ENCODE measurements at places on chromosomes 2 and 18. TPM values are rescaled to one million over a fixed set of nuclear protein-coding genes. Genes with fewer than 3 reads are reported as not detected.
A peak's percentile ranks its signal among the peaks of the same experiment; 100 is the strongest.

- H3K27me3 ChIP-seq, result no peaks in the 10 kb centered on the region
- H3K4me3 ChIP-seq, result no peak overlapping the region
- no peak for DNase-seq
Observed at GRCh38 chr18:72692086-72692485, 147.9 kb upstream of the CBLN2 start.

DNA sequence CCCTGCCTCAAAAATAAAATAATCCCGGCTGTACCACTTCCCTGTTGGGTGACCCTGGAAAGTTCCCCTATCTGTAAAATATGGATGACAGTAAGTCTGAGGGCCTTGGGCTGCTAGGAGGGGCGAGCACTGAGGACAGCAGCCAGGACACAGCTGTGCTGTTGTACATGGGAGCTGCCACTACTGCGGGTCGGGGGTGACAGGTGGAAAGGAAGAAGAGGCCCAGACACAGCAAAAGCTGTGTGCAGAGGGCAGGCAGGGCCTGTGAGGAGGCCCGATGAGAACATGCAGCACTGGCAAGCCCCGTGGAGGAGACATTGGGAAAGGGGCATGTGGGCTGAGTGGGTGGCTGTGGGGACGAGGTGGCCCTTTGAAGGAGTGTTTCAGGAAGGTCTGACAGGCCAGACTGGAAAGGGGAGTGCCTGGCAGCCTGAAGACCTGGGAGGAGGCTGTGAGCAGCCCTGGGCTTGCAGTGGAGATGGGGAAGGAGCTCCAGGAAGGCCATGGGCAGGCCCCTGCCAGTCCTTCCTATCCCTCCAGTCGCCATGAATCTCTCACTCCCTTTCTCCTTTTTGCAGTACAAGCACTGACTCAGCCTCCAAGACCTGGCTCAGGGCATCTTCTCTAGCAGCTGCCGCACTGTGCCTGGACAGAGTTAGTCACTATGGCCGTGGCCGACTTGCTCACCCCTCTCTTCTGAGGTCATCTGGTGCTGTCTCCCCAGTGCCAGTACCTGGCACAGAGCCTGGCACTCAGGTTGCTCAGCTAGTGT lies 28.9 kb upstream of the SEMA4C start:
- no peak for DNase-seq
- no peaks in the 10 kb centered on the region for H3K36me3 ChIP-seq
- H3K27ac ChIP-seq, result no peak overlapping the region
- H3K4me3 ChIP-seq, result no peak overlapping the region
- H3K27me3 ChIP-seq, result no peaks in the 10 kb centered on the region

- H3K36me3 ChIP-seq, result no peaks in the 10 kb centered on the region
- no peak overlapping the region for H3K4me3 ChIP-seq
- H3K27ac ChIP-seq, result no peak overlapping the region
- no peaks in the 10 kb centered on the region for H3K4me1 ChIP-seq
- no peaks in the 10 kb centered on the region for H3K27me3 ChIP-seq
- no peak for DNase-seq
Observed at GRCh38 chr18:63545000-63545399, 2.8 kb downstream of the SERPINB12 start.

DNA sequence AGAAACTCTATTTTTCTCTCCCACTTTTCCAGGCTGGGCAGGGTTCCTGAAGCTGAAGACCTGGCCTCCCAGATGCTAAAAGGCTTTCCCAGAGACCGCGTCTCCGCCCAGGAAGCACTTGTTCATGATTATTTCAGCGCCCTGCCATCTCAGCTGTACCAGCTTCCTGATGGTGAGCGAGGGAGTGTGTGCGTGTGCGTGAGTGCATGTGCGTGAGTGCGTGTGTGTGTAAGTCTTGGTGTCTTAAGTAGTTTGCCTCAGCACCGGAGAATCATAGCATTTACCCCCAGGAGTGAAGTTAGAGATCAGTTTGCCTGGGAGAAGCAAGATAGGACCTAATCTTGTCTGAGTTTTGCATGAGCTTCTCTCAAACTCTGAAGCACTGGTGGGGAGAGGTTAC lies 73.7 kb downstream of the CDK15 start:
- no peak overlapping the region for H3K4me3 ChIP-seq
- H3K36me3 ChIP-seq, result no peaks in the 10 kb centered on the region
- no peaks in the 10 kb centered on the region for H3K27me3 ChIP-seq
- H3K4me1 ChIP-seq, result no peaks in the 10 kb centered on the region
- DNase-seq, result no peak
- no peak overlapping the region for H3K27ac ChIP-seq

GRCh38 chr2:181904022-181904632 lies 12.6 kb downstream of the ITPRID2 start:
- peak overlapping the region; percentile 82 for H3K27ac ChIP-seq
- no peaks in the 10 kb centered on the region for H3K36me3 ChIP-seq
- no peaks in the 10 kb centered on the region for H3K27me3 ChIP-seq
- DNase-seq, result no peak
- H3K4me1 ChIP-seq, result peaks cover 19% of the 10 kb centered on the region

- H3K4me3 ChIP-seq, result no peak overlapping the region
- DNase-seq, result no peak
- H3K27me3 ChIP-seq, result no peaks in the 10 kb centered on the region
- H3K36me3 ChIP-seq, result peaks cover 12% of the 10 kb centered on the region
Observed at GRCh38 chr2:62725712-62726055, 20.2 kb downstream of the EHBP1 start.

GRCh38 chr2:205212357-205212756 lies 469.9 kb upstream of the NRP2 start:
- H3K4me3 ChIP-seq, result no peak overlapping the region
- peaks cover 2% of the 10 kb centered on the region for H3K27me3 ChIP-seq
- no peaks in the 10 kb centered on the region for H3K36me3 ChIP-seq
- DNase-seq, result no peak
- H3K4me1 ChIP-seq, result no peaks in the 10 kb centered on the region

- no peaks in the 10 kb centered on the region for H3K36me3 ChIP-seq
- H3K4me3 ChIP-seq, result no peak overlapping the region
- H3K27ac ChIP-seq, result no peak overlapping the region
- DNase-seq, result no peak
Observed at GRCh38 chr2:20738772-20739171, 71.8 kb downstream of the GDF7 start.

GRCh38 chr18:44178476-44178875 lies 502.2 kb upstream of the SETBP1 start:
- no peak overlapping the region for H3K27ac ChIP-seq
- no peak overlapping the region for H3K4me3 ChIP-seq
- H3K27me3 ChIP-seq, result no peaks in the 10 kb centered on the region
- H3K4me1 ChIP-seq, result no peaks in the 10 kb centered on the region
- H3K36me3 ChIP-seq, result no peaks in the 10 kb centered on the region
- DNase-seq, result no peak

GRCh38 chr2:96683972-96684820 lies 41.6 kb downstream of the FER1L5 start:
- no peak overlapping the region for H3K27ac ChIP-seq
- H3K27me3 ChIP-seq, result peaks cover 9% of the 10 kb centered on the region
- no peak overlapping the region for H3K4me3 ChIP-seq
- no peak for DNase-seq
- H3K36me3 ChIP-seq, result no peaks in the 10 kb centered on the region

GRCh38 chr2:15763106-15763821 lies 171.6 kb downstream of the DDX1 start:
- no peaks in the 10 kb centered on the region for H3K27me3 ChIP-seq
- no peak overlapping the region for H3K27ac ChIP-seq
- no peak overlapping the region for H3K4me3 ChIP-seq
- no peaks in the 10 kb centered on the region for H3K36me3 ChIP-seq

GRCh38 chr18:73597832-73598615 lies 549.6 kb downstream of the FBXO15 start:
- H3K27ac ChIP-seq, result no peak overlapping the region
- DNase-seq, result no peak
- H3K4me3 ChIP-seq, result no peak overlapping the region
- no peaks in the 10 kb centered on the region for H3K27me3 ChIP-seq
- H3K36me3 ChIP-seq, result no peaks in the 10 kb centered on the region

- no peak for DNase-seq
- H3K27me3 ChIP-seq, result no peaks in the 10 kb centered on the region
- no peak overlapping the region for H3K4me3 ChIP-seq
- no peaks in the 10 kb centered on the region for H3K36me3 ChIP-seq
- H3K27ac ChIP-seq, result no peak overlapping the region
Observed at GRCh38 chr2:39107156-39107555, 13.7 kb downstream of the SOS1 start.

DNA sequence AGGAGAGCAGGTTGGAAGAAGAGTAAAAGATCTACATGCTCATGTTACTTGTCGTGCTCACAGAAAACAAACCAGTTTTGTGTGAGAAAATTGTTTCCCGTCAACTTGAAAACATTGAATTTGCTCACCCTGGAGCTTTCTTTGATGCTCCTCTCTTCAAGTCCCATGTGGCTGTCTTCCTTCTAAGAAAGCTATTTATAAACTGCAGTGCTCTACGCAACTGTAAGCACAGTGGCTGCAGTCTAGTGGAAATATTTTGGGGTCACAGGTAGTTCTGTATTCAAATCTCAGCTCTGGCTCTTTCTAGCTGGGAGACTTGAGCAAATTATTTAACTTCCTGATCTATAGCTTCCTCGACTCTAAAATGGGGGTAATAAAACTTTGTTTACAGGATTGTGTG lies 211.8 kb downstream of the PLCL1 start:
- H3K4me1 ChIP-seq, result no peaks in the 10 kb centered on the region
- no peak for DNase-seq
- H3K27ac ChIP-seq, result no peak overlapping the region

- DNase-seq, result no peak
- H3K4me3 ChIP-seq, result no peak overlapping the region
Observed at GRCh38 chr2:16656784-16657391, 8.7 kb downstream of the CYRIA start.

DNA sequence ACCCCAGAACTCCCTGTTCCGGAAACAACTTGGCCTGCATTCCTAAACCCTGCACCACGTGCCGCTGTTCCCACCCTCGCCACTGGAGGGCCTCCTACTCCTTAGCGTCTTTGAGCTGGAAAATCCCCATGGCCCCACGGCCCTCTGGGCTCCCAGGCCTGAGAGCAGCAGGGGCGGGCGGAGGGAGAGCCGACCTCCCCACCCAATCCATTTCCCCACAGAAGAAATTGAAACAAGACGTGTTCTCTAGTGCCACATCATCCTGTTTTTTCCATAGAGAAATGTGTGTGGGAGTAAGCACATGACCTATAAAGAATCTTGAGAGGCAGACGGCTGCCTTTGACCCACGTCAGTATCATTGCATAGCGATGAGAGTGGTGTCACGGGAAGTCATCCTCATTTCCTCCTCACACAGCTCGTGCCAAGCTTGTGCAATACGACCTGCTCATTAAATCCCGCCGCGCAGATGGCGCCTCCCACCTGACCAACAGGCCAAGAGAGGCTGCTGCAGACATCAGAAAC lies 79.2 kb downstream of the LAMA1 start:
- no peaks in the 10 kb centered on the region for H3K4me1 ChIP-seq
- no peaks in the 10 kb centered on the region for H3K36me3 ChIP-seq
- no peaks in the 10 kb centered on the region for H3K27me3 ChIP-seq
- peak; percentile 92 for DNase-seq
- H3K4me3 ChIP-seq, result no peak overlapping the region
- peak overlapping the region; percentile 53 for H3K27ac ChIP-seq

GRCh38 chr18:28086670-28087552 lies 90.0 kb downstream of the CDH2 start:
- peaks cover 19% of the 10 kb centered on the region for H3K4me1 ChIP-seq
- DNase-seq, result peak; percentile 11
- no peaks in the 10 kb centered on the region for H3K27me3 ChIP-seq
- no peak overlapping the region for H3K4me3 ChIP-seq
- H3K27ac ChIP-seq, result no peak overlapping the region

DNA sequence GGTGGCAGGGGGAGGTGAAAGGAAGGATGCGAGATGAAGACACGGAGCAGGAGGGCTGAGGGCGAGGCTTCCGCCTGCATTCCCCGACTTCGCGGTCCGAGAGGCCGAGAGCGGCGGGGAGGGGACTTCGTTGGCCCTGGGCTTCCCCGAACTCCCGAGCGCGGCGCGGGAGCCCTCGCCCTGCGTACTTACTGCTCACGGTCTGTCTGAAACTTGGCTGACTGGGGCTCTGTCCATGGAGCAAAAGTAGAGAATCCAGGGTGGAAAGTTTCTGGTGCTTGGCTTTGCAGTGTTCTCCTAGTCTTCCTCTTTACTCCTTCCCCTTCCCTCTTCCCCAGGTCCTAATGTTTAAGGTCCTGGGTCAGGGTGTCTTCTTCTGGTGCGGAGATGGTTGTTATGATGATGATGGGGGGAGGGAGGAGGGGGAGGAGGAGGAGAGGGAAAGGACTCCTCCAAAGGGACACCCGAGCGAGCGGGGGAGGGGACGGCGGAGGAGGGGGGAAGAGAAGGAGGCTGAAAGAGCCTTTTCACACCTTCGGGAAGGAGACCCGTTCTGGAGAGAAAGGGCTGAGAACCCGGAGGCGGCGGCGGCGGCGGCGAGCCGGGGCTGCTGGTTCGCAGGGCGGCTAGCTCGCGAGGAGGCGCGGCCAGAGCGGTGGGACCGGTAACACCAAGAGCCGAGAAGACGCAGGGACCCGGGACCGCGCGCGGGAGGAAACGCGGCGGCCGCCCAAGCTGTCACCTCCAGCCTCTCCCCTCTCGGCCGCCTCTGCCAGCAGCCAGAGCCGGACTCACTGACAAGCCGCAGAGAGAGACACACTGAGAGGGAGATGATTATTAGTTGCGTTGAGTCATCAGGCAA lies at the start of gene SATB2:
Gene SATB2 (minus strand): TSS at position 793 of the 862 bp plus-strand sequence. CDS start 1,902 bp downstream, outside the sequence.
- H3K4me1 ChIP-seq, result no peaks in the 10 kb centered on the region
- H3K27me3 ChIP-seq, result no peaks in the 10 kb centered on the region
- no peak for DNase-seq
- H3K27ac ChIP-seq, result peak within 1 kb of the TSS; percentile 83

DNA sequence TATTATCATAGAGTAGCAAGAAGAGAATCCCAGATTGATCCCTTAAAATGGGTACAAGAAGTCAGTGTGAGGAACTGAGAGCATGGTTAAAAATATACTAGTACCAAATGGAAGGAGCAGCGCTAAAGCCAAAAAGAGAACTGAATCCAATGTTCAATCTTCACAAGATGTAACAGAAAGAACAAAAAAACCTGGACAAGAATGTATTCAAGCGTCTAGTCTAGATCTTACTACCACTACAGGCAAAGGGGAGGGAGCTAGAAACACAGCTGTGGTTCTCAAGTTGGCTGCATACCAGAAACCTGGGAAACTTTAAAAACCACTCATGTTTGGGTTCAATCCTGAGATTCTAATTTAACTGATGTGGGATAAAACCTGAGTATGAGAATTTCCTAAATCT lies 57.5 kb downstream of the PIAS2 start:
- no peaks in the 10 kb centered on the region for H3K27me3 ChIP-seq
- H3K36me3 ChIP-seq, result no peaks in the 10 kb centered on the region
- peaks cover 16% of the 10 kb centered on the region for H3K4me1 ChIP-seq
- no peak overlapping the region for H3K4me3 ChIP-seq
- no peak overlapping the region for H3K27ac ChIP-seq
- DNase-seq, result no peak

GRCh38 chr18:49757513-49758262 lies 55.6 kb downstream of the ACAA2 start:
- no peak overlapping the region for H3K27ac ChIP-seq
- H3K36me3 ChIP-seq, result no peaks in the 10 kb centered on the region
- no peak overlapping the region for H3K4me3 ChIP-seq
- H3K4me1 ChIP-seq, result no peaks in the 10 kb centered on the region

PGAP1 gene
- total RNA-seq, result 13.3 TPM

ACTG2 gene
- total RNA-seq, result 20.1 TPM

LIMS3 gene
- total RNA-seq, result 2.1 TPM

LIMS1 gene
- total RNA-seq, result 50.4 TPM

PLCL1 gene
- total RNA-seq, result 8.0 TPM

FOXI3 gene
- not detected for total RNA-seq

ZNF892 gene
- total RNA-seq, result 14.9 TPM

LRRFIP1 gene
- total RNA-seq, result 67.3 TPM

HOXD3 gene
- total RNA-seq, result 10.6 TPM

RAD51AP2 gene
- total RNA-seq, result not detected

CHRNA1 gene
- total RNA-seq, result not detected

REG3A gene
- not detected for total RNA-seq
